Activated B cell treated with CpG ODN at 0.5 μM for 24 hours (primary cell): ENCODE measurements at places on chromosomes 6 and 20.

GRCh38 chr6:157682856-157683481, 140.1 kb upstream of the SNX9 start:
- no peak for DNase-seq

DNA sequence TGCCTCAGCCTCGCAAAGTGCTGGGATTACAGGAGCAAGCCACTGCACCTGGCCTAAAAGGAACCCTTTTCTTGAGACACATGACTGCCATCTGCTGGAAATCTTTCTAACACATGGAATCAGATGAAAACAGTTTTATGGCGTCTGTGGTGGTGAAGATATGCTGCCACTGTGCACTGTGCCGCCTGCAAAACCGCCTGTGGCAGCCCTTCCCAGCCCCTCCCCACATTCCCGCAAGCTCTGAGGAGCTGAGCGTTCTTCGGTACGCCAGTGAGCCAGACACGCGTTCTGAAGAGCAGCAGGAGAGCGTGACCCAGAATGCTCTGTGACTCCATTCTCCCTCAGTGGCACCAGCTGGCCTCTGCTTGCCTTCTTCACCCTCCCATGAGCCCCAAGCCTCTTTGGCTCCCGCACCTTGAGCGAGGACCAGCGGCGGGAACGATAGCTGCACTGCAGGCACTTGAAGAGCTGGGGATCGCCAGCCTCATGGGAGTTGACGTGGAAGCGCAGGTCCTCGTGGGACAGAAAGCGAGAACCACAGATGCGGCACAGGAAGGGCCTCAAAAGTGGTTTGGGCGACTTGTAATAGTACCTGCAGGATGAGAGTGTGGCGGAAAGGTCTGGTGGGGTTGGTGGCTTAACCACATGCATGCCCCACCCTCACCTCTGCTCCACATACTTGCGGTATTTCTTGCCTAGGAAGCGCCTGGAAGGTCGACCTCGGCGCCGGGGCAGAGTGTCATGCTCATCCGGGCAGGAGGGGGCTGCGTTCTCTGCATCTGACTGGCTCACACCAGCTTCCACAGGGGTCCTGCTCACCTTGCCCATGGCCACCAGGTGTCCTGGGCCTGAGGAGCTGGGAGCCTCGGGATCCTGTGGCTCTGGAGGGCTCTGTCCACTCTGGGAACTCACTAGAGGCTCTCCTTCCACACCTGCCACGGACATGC, 8.7 kb downstream of the ZNF335 start:
- DNase-seq: no peak

GRCh38 chr6:22848121-22848520, 278.8 kb downstream of the HDGFL1 start:
- no peak for DNase-seq

DNA sequence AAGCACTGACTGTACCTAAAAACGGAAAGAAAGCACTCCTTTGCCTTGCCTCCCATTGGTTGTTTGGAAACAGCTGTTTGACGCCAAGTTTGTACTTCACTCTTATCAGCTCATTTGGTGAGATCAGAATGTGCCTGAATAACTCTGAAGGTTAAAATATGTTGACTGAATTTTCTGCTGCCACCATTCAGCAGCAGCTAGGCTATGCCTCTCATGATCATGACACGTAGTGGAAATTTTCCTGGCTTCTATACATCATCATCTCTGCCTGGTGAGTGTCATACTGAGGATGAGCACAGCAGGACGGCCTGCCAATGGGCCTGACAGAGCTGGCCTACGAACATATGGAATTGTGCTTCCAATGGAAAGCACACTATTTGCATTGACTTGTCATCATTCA, 704.9 kb upstream of the CITED2 start:
- no peak for DNase-seq

- DNase-seq: no peak
Observed at GRCh38 chr6:51166914-51167313, 348.2 kb downstream of the TFAP2B start.

DNA sequence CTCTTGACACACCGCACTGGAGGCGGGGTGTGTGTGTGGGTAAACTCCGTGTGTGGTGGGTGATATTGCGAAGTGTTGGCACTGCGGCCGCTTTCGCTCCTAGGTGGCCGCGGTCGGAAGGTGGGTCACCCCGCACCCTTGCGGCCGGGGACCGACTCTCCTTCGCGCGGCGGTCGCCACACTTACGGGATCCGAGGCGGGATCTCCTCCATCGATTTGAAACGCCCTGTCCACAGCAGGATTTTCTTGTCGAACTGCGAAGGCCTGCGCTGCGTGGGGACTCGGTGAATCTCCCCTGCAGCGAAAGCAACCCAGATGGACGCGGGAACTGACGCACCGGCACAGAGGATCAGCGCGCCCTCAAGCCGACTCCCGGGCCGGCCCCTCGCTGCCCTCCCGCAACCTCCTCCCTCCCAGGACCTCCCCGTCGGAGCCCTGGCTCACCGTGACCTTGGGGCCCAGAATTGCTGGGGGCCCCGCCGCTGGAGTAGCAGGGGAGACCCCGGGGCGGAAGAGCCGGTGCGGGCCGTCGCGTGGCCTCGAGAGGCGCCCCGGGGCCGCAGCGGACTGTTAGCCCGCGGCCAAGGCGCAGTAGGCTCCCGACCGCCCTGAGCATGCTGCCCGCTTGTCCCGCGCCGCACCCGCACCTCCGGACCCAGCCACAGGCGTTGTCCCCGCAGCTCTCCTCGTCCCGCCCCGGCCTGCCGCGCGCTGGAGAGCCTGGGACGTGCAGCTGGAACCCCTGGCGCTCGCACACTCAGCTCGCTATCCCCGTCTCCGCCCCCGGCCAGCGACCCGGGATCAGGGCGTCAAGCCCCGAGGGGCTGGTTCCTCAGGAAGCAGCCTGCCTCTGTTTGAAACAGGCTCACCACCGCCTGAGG, at the start of gene FAM162B:
TSS of gene FAM162B (minus strand) at position 759 of the 881 bp plus-strand sequence. CDS start at position 616, 143 bp downstream.
- DNase-seq: no peak

DNA sequence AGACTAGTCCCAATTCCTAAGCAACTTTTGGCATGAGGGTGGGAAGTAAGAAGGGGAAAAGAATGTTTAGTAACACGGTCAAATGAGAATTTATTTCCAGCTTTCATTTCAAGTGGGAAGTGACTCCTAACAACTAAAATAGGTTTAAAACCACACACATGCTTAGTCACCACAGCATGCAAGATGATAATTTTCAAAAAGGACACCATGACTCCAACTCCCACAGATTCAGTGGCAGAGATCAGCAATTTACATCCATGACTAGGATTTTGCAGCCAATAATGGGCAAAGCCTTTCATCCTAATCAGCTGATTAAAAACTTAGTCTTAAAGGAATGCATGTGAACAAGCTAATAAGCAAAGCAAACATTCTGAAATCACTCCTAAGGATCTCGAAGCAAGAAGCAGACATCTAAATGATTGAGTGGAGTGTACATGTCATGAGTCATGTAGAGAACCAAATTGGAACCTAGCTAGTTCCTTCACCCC, 48.1 kb upstream of the GCLC start:
- DNase-seq: no peak
